ENCODE measurements at places on chromosomes 4 and X.

- DNase-seq = no peak
These were observed 198.6 kb downstream of the ANAPC10 start for GRCh38 chr4:144899393-144899792.

DNA sequence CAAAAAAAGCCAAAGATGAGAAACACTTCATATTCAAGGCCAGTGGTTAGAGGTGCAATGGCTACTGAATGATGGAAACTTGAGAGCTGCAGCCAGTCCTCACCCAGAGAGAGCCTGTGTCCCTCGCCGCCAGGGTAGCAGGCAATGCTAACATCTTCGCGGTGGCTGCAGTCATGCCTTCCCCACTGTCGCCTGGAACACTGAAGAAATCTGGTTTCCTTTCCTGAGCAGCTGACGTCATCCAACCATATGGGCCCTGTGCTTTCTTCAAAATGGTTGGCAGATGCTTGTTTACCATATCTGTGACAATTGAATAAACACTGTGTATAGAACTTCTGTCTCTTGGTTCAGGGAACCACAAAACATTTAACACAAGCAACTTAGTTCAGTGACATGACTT lies 39.7 kb downstream of the PRSS12 start:
- DNase-seq = no peak

DNA sequence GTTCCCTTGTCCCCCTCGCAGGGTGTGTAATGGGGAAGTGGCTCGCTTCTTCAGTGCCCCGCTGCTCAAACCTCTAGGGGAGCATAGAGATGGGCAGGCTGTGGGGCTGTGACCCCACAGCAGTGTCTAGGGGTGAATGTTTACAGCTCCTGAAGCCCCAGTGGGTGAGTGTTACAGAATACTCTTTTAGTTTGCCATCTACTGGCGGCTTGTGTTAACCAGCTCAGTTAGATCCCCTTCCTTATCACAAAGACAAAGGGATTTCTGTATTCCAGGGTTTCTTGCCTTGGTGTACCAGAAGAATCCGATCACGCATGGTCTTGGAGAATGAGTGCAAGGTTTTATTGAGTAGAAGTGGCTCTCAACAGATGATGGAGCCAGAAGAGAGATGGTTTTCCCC lies 108.1 kb upstream of the IQCM start:
- no peak for DNase-seq

- no peak for DNase-seq
These were observed 145.4 kb upstream of the PLAC1 start for GRCh38 chrX:134803551-134804183.
